ENCODE measurements at places on chromosomes 13 and 19.
A peak's percentile ranks its signal among the peaks of the same experiment; 100 is the strongest.

GRCh38 chr13:86185636-86186035 is 386.4 kb upstream of the SLITRK6 start:
- no peak for DNase-seq

DNA sequence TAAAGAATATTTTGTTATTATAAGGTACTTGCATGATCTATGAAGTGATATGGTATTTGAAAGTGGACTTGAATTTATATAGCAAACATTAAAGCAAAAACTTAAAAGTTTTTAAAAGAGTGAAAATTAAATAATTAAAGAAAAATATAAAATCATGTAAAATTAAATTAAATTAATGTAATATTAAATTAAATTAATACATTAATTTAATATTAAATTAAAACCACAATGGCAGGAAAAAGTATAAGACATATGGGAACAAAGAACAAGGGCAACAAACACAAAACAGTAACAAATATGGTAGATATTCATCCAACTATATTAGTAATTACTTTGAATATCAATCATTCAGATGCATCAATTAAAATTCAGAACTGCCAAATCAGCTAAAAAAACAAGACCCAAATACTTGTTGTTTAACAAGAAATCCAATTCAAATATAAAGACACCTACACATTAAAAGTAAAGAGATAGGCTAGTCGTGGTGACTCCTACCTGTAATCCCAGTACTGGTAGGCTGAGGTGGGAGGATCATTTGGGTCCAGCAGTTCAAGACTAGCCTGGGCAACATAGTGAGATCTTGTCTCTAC is 992.2 kb upstream of the MIR17HG start:
- no peak for DNase-seq

GRCh38 chr19:47315125-47315821 is 5.6 kb downstream of the C5AR1 start:
- no peak for DNase-seq

GRCh38 chr19:9720541-9720940 is 45.6 kb upstream of the ZNF562 start:
- no peak for DNase-seq

- peak; percentile 45 for DNase-seq
These were observed 204.3 kb upstream of the IPO5 start for GRCh38 chr13:97749174-97749573.

GRCh38 chr13:40916207-40916998 is 102.7 kb downstream of the ELF1 start:
- DNase-seq = no peak

DNA sequence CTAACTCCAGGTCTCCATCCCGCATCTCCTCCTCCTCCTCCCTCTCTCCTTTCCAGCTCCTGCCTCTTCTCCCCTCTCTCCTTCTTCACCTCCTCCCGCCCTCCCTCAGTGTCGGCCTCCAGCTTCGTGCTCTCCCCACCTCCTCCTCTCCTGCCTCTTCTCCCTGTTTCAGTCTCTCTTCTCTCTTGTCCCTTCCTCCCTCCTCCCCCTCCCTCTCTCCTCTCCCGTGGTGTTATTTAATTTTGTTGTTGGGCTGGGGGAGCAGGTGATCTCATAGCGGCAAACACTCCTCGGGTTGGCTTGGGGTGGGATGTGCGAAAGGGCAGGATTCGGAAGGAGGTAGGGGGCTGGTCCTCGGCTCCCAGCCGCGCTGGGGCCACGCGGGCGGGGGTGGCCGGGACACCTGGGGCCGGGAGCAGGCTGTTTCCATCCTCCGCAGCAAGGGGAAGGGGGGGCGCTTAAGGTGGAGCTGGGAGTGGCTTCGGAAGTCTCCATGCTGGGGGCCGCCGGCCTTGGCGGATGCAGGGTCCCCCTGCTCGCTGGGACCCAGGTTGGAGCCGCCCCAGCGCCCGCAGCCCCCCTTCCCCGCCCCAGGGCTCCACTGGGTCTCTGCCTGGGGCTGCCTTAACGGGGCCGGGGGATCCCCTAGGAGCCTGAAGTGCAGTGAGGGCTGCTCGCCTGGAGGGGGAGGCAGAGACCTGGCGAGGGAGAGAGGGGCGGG is at the start of gene CA11:
Gene CA11, minus strand, starts transcription at position 187 of the 721 bp plus-strand sequence. CDS start 555 bp downstream, outside the sequence.
- peak; percentile 94 for DNase-seq

GRCh38 chr19:39996218-39996810 is 546 bp upstream of the ZNF546 start:
- peak; percentile 72 for DNase-seq

GRCh38 chr13:76667551-76667950 is 218.7 kb downstream of the KCTD12 start:
- DNase-seq = peak; percentile 17

DNA sequence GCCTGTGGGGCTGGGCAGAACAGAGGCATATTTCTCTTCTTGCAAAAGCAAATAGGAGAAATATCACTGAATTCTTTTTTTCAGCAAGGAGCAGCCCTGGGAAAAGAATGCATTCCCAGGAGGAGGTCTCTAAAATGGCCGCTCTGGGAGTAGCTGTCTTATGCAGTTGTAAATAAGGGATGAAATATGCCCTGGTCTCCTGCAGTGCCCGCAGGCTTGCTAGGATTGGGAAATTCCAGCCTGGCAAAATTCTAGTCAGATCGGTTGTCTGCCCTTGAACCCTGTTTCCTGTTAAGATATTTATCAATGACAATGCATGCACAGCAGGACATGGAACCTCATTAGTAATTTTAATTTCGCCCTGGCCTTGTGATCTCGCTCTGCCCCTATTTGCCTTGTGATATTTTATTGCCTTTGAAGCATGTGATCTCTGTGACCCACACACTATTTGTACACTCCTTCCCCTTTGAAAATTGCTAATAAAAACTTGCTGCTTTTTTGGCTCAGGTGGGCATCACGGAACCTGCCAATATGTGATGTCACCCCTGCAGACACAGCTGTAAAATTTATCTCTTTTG is 1993.2 kb downstream of the PCDH9 start:
- no peak for DNase-seq

- no peak for DNase-seq
These were observed 1109.1 kb upstream of the MIR17HG start for GRCh38 chr13:90238413-90238812.

GRCh38 chr13:28128030-28128429 is 10.3 kb upstream of the PAN3 start:
- DNase-seq = no peak

DNA sequence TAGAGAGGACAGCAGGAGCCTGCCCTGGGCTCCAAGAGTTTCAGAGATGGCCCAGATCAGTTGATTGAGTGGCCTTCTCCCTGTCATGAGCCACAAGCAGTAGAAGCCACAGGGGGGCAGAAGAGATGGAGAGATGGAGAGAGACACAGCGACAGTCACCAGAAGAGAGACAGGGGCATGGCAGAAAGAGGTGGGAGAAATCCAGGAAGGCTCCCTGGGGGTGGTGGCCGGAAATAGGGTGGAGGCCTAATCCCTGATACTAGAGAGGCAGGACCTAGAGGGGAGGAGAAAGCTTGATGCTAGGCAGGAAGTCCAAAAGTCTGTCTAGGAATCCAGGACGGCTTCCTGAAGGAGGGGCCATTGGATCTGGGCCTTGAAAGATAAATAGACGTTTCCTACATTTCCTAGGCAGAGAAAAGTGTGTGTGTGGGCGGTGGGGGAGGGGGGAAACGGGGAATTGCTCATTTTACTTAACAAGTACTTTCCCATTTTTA is 9.6 kb upstream of the TPM4 start:
- DNase-seq = peak; percentile 73

GRCh38 chr13:98632961-98633360 is 56.1 kb upstream of the STK24 start:
- no peak for DNase-seq

- no peak for DNase-seq
These were observed 106.4 kb downstream of the ZNF429 start for GRCh38 chr19:21611659-21612402.

GRCh38 chr13:106915146-106915545 is 347.2 kb upstream of the ARGLU1 start:
- no peak for DNase-seq

DNA sequence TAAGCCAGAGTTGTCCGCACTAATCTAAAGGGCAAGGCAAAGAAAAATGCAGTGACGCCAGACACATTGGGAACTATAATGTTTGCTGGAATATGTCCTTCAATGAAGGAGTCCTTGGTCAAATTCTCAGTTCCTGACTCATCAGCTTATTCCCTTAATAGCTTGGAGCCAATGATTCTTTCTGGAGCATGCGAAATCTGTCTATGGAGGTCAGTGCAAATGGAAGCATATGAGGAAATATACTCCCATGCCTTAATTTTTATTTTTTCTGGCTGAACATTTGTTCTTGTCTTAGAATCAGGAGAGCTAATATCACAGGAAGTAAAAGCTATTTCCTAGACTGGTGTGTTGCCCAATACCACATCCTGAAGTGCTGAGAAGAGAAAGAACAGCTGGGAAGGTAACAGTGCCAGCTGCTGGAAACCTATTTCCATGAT is 289.8 kb upstream of the SPRY2 start:
- no peak for DNase-seq

GRCh38 chr13:51286135-51287002 is 53.1 kb upstream of the SERPINE3 start:
- peak; percentile 79 for DNase-seq

- DNase-seq = no peak
These were observed 2.4 kb upstream of the SIGLEC9 start for GRCh38 chr19:51122112-51122981.

DNA sequence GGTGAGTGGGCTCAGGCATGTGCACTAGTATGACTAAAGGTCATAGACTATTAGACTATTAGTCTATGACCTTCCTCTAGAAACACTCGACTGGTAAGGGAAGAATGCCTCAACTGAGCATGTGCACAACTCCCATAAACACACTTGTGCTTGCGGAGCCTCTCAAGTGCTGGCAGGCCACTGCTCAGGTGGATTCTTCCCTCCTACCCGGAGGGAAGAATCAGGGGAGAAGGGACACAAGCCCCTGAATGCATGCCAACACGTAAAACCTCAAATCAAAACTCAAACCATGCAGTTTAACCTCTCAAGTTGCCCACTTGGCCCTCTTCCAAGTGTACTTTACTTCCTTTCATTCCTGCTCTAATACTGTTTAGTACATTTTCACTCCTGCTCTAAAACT is 287.6 kb upstream of the SGCG start:
- DNase-seq = no peak

GRCh38 chr13:36862722-36863121 is 43.7 kb downstream of the RFXAP start:
- no peak for DNase-seq

- DNase-seq = no peak
These were observed 166.4 kb downstream of the DCLK1 start for GRCh38 chr13:35964863-35965180.

DNA sequence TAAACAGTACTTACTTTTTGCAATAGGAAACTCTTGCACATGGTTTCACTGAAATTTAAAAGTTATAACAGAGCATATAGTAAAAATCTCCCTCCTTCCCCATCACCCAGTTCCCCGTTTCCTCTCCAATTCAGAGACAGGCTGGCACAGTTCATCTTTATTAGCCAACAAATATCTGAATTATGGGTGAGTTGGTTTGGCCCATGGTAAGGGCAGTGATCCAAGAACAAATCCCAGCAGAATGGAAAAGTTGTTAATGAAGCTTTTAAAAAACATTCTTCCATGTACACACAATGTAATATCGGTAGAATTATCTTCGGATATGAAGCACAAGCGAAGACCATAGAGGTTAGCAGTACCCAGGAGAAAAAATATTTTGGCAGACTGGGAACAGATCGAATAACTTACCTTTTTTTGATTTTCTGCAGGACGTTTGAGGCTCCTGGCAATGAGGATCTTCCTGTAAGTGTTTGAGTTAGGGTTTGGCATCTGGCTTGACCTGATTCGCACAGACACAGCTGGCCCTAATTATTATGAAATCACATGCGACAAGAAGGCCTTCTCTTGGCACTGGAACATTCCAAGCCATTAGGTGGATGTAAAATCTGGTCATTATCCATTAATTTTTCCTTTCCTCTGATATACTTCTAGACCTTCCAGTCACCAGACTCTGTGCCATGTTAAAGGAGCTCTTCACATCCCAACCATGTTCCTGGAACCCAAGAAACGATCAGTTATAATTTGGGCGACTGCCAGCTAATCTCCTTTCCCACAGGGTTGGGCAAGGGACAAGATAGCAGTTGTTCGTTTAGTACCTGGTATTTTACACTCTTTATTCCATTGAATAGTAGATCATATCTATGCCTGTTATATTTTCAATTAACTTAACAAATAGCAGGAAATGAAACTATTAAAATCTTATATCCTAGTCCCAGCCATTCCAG is 139.4 kb upstream of the TSC22D1 start:
- DNase-seq = no peak

All from NAMALWA (cell line).